ENCODE measurements at places on chromosomes 4 and X. TPM values are rescaled to one million over a fixed set of nuclear protein-coding genes. Genes with fewer than 3 reads are reported as not detected.

ASB9 gene
- total RNA-seq, result 0.34 TPM

CTSO gene
- total RNA-seq, result 1.3 TPM

USP51 gene
- not detected for total RNA-seq

PLCXD1 gene
- 68.3 TPM for total RNA-seq

CCDC149 gene
- total RNA-seq, result 0.92 TPM

Data from HT-29 (cell line).